ENCODE measurements at places on chromosomes 6 and 20.
A peak's percentile ranks its signal among the peaks of the same experiment; 100 is the strongest.

DNA sequence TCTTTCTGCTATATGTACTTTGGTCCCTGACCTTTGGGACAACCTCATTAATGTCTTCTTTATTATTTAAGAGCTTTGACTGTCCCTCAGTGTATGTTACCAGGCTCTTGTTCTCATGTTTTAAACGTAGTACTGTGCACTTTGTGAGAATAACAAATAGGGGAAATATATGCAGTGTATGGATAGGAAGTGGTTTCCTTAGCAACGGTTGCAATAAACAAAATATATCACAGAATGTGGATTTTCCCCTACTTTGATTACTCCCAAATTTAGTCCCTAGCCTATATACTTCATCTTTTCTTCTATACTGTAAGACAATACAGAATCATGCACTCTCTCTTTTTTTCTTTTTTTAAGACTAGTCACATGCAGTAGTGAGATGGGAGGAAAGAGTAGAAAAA is 123.8 kb upstream of the AKIRIN2 start:
- no peak for DNase-seq

GRCh38 chr20:15638816-15639215 is 934.4 kb downstream of the KIF16B start:
- no peak for DNase-seq

DNA sequence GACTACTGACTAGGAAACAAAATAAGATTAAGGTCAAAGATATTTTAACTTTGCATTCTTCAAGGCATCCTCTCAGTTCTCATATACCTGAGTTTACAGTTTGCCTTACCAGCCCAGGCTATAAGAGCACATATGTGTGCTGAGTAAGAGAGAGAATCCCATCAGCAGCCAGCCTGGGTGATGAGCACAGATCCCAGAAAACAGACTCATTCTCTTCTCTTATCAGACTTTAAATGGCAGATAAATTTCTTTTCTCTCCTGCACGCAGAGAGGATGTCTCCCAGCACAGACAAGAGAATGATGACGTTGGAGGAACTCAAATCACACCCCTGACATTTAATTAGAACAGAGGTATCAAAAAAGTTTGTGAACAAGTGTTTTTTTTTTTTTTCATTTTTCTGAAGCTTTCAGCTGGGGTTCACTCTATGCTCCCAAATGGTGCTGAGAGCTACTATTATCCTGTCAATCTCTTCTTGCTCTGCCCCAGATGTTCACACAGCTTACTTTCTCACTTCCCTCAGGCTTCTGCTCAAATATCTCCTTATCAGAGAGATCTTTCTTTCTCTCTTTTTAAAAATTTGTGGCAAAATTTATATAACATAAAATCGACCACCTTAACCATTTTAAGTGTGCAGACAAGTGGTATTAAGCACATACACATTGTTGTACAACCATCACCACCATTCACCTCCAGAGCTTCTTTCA is 22.4 kb upstream of the HACE1 start:
- DNase-seq, result no peak

GRCh38 chr20:33915726-33916331 is 77.9 kb upstream of the RALY start:
- peak; percentile 71 for DNase-seq

DNA sequence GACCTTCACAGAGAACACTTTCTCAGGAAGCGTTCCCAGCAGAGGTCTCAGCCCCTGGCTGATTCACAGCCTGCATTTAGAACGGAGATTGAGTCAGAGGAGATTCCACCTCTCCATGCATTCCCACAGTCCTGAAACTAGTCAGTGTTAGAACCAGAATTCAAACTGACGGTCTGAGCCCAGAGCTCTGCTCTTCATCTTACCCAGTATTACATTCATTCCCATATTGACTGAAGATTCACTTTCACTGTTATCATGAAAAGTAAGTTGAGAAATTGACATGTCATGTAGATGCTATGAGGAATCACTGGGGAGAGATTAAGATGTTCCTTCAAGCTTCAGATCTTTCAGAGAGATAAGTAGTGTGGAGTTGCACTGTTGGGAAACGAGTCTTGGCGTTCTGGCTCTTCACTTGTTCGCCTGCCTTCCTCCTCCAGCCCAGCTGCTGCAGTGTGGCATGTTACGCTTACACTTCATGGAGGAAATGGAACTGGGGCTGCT is 28.3 kb downstream of the MAS1 start:
- no peak for DNase-seq

GRCh38 chr6:57313711-57314471 is 3.5 kb upstream of the PRIM2 start:
- DNase-seq, result no peak

- DNase-seq, result no peak
These were observed 95.7 kb downstream of the FILIP1 start for GRCh38 chr6:75397656-75398465.

DNA sequence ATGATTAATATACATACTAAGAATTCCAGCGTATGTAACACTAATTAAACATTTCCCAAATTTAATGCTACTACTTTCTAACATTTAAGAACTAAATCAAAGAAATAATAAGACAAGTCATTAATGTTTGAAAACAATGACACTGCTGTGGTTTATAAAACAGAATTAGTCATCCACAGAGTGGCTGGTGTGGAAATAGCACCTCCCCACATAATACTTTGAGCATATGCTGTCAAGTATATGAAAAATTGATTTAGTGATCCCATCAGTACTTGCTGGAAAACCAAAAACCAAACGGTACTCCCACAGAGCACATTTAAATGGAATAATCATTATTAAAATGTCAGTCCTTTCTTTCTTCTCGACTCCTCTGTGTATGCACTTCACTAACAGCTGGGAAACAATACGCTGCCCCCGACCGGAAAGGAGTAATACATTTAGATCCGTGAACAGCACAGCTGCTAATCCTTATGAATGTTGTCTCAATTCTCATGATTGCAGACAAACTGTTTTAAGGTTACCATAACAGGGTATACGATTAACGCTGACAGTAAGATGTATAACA is 78.4 kb downstream of the PREP start:
- DNase-seq, result no peak

- DNase-seq, result no peak
These were observed 91.9 kb upstream of the TINAG start for GRCh38 chr6:54216336-54216735.

GRCh38 chr6:125511809-125512396 is 210.1 kb upstream of the HDDC2 start:
- no peak for DNase-seq

DNA sequence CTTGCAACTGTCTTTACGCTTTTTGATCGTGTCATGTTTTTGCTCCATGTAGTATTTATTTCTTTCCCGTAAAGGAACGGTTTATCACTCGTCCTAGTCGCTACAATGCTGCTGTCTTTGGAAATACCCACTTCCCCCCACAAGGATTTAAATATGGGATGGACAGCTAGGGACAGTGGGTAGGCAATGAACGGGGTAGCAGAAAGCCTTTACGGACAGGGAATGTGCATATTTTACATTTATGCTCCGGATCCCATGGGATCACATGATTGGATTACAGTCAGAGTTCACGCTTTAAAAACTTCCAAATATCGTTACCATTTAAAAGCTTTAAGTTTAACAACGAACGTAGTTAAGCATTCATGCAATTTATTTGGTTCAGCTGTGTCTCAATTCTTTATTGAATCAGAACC is 1.2 kb downstream of the HIVEP1 start:
- no peak for DNase-seq

DNA sequence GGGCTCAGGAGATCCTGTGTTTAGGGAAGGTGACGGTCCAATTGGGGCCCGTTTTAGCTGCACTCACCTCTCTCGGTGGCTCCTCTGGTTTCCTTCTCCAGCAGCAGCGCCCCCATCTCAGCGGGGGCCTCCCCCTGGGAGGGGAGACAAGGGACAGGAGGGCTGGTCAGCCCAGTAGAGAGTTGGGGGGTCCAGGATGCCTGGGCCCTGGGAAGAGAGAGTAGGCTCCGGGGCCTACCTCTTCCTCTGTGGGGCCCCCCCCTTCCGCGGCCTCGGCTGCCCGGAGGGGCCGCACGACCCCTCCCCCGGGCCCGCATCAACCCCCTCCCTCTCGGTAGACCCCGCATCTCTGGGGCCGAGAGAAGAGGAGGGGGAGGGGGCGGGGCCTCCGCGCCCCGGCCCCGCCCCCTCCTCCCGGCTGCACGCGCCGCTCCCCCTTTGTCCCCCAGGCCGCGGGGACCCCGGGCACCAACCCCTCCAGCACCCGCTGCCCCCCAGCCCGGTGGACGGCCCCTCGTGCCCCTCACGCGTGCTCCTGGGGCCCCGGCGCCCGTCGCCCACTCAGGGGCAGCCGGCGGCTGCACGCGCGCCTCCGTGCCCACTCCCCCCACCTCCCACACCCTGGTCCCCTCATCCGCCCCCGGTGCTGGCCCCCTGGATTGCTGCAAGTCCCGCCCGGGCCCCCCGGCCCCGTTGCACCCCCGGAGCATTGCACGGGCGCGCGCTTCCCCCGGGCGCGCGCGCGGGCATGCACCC is 464 bp downstream of the EHMT2 start:
- DNase-seq, result no peak

DNA sequence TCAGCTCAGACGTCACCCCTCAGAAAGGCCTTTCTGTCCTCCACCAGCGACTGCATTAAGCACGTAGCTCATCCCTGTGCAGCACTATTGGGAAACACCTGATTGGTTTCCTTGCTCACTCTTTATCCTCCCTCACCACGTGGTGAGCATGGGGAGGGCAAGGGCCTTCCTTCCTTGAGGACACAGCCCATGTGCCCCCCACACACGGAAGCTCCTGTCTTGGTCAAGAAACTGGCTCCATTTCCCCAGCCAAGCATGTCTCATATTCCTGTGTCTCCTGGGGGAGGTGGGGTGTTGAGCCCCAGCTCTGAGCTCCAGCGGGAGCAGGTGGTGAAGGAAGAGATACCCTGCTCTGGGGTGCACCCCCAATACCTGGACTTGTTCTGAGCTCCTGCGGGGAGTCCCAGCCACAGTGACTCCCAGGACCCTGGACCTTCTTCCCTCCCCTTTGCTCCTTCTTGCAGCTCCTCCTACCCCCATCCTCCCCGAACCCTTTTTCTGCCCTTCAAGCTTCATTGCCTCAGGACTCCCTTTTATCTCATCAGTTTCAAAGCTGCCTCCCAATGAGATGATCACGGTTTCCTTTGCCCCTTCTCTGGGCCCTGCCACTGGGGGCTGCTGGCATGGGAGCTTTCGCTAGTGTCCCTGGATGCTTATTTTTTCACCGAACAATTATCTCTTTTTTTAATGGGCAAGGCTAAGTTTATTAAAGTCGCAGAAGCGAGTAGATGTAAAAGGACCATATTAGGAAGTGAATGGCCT is 230.1 kb downstream of the TFAP2C start:
- no peak for DNase-seq

GRCh38 chr6:96237638-96238347 is 222.0 kb downstream of the FUT9 start:
- no peak for DNase-seq

DNA sequence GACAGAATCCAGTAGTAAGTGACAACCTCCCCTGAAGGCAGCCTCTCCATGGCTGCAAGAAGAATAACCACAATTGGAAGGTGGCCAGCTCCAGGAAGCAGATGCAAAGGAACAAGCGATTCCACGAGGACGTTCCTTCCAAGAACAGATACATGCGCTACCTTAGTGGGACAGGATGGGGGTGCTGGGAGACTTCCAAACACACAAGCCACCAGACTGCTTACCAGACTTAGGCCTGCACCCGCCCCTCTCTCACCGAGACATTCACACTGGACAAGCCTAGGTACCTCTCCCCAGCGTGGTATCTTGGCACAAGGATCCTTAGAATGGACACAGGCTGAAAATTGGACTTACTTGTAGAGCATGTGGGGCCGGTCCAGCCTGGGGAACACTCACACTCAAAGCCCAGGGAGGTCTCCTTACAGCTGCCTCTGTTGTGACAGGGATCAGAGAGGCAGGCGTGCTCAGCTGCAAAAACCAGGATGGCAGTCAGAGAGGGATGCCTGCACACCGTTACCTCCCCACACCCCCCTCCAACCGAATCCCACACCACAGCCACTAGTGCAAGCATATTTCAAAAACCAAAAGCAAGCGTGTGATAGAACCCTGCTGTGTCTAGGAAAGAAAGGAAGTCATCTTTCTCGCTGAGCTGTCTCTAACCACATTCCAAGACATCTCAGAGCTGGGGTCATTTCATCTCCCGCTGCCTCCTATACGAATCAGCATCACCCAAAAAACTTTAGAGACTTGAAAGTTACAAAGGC is 22.4 kb downstream of the JAG1 start:
- DNase-seq, result no peak

- no peak for DNase-seq
These were observed 119.9 kb upstream of the CEP85L start for GRCh38 chr6:118771253-118771652.

- no peak for DNase-seq
These were observed 370.9 kb upstream of the HS3ST5 start for GRCh38 chr6:114713690-114714089.

- DNase-seq, result no peak
These were observed 8.8 kb downstream of the SLC26A8 start for GRCh38 chr6:36015666-36016065.

- DNase-seq, result no peak
These were observed 86.7 kb upstream of the EMILIN3 start for GRCh38 chr20:41453010-41453950.

- no peak for DNase-seq
These were observed 2.7 kb downstream of the OLIG3 start for GRCh38 chr6:137491478-137491877.

GRCh38 chr20:47711046-47711752 is 74.1 kb downstream of the SULF2 start:
- DNase-seq, result no peak

- DNase-seq, result no peak
These were observed 2.9 kb downstream of the KIF25 start for GRCh38 chr6:168000198-168001028.

- no peak for DNase-seq
These were observed 9.8 kb upstream of the PNISR start for GRCh38 chr6:99434702-99435530.

- no peak for DNase-seq
These were observed 34.5 kb downstream of the NUDT3 start for GRCh38 chr6:34357937-34358336.

DNA sequence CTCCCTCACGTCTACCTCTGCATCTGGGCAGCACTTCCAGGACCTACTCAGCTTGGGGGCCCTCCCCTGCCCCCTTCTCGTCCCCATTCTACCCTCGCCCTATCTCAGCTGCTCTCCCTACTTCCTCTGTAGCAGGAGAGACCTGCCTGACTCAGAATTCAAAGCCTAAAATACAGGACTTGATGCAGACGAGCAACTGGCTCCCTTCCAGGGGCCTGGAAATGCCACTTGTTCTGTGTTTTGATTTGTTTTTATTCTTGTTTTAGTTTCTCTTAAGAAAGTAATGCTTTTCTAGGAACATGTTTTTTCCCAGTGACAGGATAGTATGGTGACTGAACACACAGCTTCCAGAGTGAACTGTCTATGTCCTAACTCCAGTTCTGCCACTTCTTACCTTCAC is 320.4 kb upstream of the CDH4 start:
- DNase-seq, result no peak

- peak; percentile 16 for DNase-seq
These were observed 33.9 kb upstream of the PRSS16 start for GRCh38 chr6:27213544-27214125.

- no peak for DNase-seq
These were observed 76.5 kb downstream of the PTPN1 start for GRCh38 chr20:50586531-50587232.

GRCh38 chr20:58596750-58597248 is 54.3 kb upstream of the STX16 start:
- no peak for DNase-seq

Data from activated CD4-positive, alpha-beta T cell treated with anti-CD3 and anti-CD28 coated beads, Interleukin-2, amount 50 U/mL, for 48 hours (primary cell).